Left ventricle myocardium superior (tissue), 1 donor: ENCODE measurements at places on chromosomes 1 and 21.

- no peak for DNase-seq
Observed at GRCh38 chr1:58515794-58516401, 30.6 kb downstream of the OMA1 start.

DNA sequence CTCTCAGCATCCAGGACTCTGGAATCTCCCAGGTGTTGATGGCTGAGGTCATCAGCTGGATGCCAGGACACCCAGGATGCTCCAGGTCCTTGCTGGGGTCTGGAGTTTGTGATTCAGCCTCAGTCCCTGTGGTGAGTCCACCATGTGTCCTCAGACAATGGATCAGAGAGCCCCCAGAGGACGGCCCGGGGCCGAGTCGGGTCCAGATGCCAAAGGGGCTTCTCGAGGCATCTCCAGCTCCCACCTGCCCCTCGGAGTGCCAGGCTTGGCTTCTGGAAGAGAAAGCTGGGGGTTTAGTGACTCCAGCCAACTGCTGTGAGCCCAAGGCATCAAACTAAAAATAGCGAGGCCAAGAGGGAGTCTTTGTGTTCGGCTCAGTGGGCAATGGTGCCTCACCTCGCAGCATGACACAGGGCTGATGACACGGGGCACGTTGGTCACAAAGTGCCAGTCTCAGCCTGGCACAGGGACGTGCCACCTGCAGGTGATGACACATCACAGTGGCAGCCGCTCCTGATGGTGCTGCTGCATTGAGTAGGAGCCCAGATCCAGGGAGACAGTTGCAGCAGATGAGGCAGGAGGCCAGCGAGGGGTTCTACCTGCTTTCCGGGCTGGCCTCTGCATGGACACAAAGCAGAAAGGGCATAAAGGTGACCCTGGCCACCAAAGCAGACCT is 10.6 kb downstream of the PDE9A start:
- peak; percentile 62 for DNase-seq

DNA sequence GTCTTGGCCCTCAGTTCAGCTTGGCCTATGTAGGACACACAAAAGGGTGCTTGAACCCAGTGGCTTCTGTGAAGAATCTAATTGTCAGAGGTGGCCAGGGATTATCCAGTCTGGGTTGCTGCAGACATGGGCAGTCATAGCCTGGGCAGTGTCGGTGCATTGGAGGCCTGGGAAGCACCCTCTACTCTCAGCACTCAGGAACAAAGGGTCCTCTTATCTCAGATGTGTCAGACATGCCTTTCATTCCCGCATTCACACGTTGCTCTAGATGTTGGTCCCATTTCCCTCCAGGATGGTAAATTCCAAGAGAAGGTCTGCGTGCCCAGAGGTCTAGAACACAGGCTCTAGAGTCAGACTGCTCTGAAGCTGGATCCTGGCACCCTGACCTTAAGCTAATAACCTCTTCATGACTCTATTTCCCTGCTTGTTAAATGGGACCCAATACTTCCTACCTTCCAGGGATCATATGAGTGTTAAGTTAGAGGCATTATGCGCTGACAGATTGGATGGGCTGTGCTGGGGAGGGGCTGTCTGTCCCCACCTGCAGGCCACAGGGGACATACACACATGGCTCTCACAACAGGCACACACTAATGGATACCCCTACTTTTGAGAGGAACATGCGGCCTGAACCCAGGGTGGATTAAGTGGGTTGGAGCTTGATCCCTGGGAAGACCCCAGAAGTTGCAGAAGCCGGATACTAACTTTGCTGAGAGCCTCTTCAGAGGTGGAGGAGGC is 16.5 kb upstream of the EDN2 start:
- no peak for DNase-seq

GRCh38 chr1:202150602-202151001 is 6.1 kb upstream of the ARL8A start:
- no peak for DNase-seq

DNA sequence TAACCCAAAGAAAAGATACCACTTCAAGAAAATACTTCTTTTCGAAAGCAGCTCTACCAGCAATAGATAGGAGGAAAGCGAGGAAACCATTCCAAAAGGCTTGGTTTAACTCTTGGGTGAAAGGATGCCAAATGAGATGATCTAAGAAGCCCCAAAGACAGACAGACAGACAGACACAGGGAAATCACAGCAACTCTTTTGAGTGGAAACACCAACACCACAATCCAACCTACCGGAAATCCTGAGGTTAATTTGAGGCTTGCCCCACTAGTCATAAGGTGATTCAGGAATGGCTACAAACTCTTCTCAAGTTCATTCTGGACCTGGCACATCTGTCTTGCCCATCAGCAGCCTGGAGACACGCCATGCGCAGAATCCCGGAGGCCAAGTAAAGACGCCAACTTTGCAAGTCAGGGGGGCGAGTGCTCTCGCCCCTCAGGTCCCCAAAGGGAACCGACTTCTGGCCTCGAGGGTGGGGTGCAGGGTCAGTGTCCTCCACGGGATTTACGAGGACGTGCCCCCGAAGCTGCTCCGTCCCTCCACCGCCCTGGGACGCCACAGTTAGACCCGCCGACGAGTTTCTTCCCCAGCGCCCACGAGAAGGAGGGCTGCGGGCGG is 778 bp downstream of the EVI5 start:
- DNase-seq: no peak

DNA sequence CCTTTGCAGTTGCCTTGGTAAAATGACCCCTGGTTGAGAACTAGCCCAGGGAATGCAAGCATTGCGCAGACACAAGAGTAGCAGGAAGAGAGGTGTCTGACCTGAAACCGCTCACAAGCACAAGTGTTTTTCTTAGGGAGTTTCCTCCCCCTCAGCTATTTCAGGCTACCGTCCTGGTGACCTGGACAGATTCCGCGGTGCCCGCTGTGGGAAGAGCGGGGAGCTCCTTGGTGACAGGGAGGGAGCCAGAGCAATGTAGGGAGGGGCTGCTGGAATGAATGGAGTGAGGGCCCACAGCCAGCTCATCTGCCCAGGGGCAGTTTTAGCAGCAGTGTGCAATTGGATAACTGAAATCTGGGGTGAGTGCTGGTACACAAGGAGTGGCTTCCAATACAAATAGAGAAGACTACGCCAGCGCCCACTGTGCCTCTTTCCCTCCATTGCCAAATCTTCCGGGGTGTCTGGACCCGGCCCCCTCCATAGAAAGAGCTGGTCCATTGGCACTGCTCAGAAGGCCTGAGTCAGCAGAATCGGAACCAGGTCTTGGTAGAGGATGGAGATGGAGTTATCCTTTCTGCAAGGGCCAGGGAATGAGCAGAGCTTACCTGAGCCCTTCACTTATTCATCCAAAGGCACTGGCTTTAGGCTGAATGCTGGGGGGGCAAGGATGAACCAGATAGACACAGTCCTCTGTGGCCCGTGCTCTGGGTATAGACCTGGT is 82.8 kb downstream of the TRABD2B start:
- DNase-seq: no peak

- DNase-seq: no peak
Observed at GRCh38 chr1:61864489-61864888, 122.2 kb downstream of the PATJ start.

DNA sequence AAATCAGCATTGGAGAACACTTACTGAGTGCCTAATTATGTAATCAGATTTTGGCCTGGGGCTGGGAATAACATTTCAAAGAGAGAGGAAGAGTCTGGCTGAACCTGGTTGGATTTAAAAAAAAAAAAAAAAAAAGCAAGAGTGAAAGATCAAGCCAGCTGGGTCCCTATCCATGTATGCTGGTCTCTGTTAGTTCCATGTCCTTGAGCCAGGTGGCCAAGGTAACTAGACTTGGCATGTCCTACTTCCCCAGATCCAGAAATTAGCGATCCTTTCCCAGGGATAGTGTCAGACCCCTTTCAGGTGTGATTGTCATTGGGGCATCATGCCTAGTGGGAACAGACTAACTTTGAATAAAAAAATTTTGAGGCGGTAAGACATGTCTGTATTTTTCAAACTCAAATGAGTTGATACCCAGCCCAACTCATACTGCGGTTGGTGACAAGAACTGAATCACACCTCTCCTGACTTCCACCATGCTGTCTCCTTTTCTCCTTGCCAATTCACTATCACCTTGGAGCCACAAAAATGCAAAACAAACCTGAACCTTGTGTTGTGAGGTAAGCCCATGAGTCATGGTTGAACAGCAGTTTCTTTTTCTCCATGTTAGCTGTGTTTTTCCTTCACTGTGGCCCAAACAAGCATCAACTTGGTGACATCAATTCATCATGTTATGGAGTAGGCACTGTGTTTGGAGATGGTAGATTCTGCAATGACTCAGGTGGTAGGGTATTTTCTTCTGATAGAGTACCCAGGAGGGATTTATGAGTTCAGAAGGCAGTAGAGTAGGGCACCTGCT is 24.5 kb upstream of the PPP2R5A start:
- DNase-seq: no peak

GRCh38 chr1:154886281-154887015 is 16.4 kb upstream of the KCNN3 start:
- DNase-seq: no peak

GRCh38 chr1:58895082-58895481 is 111.2 kb upstream of the JUN start:
- peak; percentile 33 for DNase-seq

DNA sequence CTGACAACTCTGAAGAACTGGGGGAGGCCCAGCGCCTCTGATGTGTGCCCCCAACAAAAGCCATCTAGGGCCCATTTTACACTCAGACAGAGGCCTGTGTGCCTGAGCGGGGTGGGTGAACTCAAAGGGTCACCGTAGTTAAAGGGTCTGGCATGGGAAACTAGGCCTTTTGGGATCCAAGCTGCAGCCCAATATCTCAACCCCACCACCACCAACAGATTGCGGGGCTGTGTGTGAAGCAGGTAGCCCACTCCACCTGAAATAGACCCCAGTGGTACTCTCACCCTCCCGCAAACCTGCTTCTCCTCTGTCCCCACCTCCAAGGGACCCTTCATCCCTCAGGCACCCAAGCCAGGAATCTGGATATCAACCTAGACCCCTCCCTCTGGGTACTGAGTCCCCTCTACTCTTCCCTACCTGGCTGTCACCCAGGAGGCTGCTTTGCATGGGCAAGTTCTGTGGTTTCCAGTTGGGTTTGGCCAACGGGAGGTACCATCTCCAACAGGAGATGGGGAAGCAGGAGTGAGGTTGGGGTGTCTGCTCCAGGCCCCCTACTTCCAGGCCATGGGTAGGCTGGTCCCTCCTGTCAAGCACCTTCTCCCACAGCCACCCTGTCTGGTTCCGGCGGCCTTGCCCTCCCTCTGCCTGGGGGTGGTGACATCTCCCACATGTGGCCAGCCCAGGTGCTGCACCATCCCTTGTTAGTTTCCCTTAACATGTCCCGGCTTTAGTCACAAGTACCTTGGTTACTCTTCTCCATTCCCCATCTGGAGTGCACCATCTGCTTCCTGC is 35.2 kb upstream of the LRP8 start:
- no peak for DNase-seq

- DNase-seq: no peak
Observed at GRCh38 chr1:27007909-27008582, 4.6 kb downstream of the TENT5B start.

GRCh38 chr1:55007625-55008024 is 8.9 kb downstream of the BSND start:
- DNase-seq: no peak
